ENCODE measurements at places on chromosomes 2 and 18. TPM values are rescaled to one million over a fixed set of nuclear protein-coding genes. Genes with fewer than 3 reads are reported as not detected.

DNA sequence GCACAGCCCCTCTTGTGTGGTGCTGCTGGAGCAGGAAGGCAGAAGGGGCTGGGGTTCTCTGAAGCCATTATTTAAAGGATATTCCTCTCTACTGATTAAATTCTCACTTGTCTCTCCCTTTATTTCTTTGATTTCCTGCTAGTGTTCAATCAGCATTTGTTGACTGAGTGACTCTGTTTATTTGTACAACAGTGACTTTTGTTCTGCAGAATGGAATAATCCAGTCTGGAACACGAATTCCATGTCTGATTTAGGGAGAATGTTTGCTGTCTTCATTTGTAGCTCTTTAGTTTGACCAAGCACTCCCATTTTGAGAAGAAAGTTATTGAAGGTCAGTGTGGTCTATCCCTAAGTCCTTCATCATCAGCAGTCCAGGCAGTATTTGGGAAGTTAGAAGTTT lies 141.2 kb downstream of the SETBP1 start:
- DNase-seq = no peak

GRCh38 chr18:58481321-58482180 lies 147.3 kb downstream of the ALPK2 start:
- no peak for DNase-seq

DNA sequence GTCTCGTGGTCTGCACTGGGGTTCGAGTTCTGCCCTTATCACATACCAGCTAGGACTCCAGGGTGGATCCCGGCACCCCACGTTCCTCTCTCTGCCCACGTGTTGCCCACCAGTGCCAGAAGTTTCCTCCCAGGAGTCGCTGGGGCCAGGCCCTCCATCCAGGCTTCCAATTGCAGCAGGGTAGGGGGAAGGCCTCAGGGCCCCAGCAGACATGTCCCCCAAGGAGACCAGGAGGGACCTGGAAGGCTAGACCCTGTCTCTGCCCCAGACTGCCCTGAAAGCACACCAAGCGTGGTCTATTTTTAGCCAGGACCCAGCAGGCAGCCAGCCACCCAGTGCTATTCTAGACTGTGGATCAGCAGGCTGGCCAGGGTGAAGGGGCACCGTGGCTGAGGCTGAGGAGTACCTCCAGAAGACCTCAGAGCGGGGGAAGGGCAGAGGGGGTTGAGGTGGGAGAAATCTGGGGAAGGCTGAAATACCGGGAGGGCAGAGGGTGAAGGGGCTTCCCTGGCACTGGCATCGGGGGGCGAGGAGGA lies 18.8 kb upstream of the TNS1 start:
- DNase-seq = no peak

DNA sequence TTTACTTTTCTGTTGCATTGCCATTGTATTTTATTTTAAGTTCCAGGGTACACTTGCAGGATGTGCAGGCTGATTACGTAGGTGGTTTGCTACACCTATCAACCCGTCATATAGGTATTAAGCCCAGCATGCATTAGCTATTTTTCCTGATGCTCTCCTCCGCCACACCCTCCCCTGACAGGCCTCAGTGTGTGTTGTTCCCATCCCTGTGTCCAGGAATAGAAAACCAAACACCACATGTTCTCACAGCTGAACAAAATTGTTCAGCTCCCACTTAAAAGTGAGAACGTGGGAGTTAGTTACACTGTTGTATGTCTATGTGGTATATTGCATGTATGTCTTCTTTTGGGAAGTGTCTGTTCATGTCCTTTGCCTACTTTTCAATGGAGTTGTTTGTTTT lies 1631.7 kb downstream of the DPP10 start:
- DNase-seq = no peak

SERPINB11 gene
- not detected for total RNA-seq

Data from esophagus muscularis mucosa (tissue), 4 donors.